ENCODE measurements at places on chromosomes 2 and 18.

- DNase-seq: no peak
These were observed 64.5 kb downstream of the SLC4A5 start for GRCh38 chr2:74278694-74279093.

GRCh38 chr2:47039913-47040562 lies 115.1 kb downstream of the STPG4 start:
- no peak for DNase-seq

- DNase-seq: no peak
These were observed 6.0 kb downstream of the MEIS1 start for GRCh38 chr2:66440708-66441497.

- no peak for DNase-seq
These were observed 3.1 kb upstream of the MOB1A start for GRCh38 chr2:74181739-74182138.

- no peak for DNase-seq
These were observed 49.1 kb upstream of the MAPRE3 start for GRCh38 chr2:26921323-26921722.

GRCh38 chr18:48136051-48136826 lies 205.8 kb upstream of the SMAD2 start:
- DNase-seq: no peak

DNA sequence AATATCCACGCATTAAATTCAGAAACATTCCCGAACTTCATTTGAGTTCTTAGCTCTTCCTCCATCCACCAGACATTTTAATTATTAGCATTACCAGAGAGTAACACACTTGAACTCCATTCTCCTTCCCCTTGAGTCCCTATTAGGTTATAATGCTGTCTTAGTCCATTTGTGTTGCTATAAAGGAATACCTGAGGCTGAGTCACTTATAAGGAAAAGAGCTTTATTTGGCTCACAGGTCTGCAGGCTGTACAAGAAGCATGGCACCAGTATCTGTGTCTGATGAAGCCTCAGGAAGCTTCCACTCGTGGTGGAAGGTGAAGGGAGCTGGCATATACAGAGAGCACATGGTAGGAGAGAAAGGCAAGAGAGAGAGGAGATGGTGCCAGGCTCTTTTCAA lies 25.4 kb downstream of the TBC1D8 start:
- DNase-seq: no peak

GRCh38 chr2:128894896-128895295 lies 576.2 kb upstream of the HS6ST1 start:
- DNase-seq: no peak

DNA sequence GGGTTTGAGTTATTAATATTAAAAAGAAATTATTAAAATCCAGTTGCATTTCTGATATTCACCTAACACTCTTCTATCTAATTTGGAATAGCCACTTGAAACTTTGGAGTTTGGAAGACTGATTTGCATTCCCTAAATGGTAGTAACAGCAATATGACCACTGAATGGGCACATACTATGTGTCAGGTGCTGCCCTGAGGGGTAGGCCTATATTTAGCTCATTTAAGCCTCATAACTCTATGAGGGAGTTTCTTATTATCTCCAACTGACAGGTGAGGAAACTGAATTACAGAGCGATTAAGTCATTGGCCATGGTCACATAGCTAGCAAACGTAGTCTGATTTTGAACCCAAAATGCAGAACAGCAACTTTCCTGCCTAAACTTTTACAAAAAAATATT lies 77.3 kb downstream of the VWA3B start:
- no peak for DNase-seq

- no peak for DNase-seq
These were observed 16.4 kb downstream of the TET3 start for GRCh38 chr2:74001121-74001520.

DNA sequence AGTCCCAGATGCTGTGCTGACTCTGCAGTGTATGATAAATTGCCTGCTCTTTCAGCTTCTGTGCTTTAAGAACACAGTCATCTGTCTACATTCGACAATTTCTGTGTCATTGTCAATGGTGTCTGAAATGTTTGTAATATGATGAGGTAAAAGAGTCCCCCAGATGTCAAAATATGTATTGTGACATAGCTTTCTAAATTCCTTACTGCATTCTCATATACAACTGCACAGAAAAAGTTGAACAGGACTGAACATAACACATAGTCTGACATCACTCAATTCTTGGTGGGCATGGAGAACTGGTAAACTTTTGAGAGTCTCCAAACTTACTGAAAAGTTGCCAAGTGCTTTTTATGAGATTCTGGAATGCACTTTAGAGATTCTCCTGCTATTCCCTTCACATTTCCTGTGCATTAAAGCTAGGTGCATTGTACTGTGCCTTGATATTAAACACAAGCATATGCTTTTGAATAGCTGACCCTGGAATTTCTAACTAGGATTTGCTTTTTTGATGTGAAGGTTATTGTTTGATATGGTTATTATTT lies 48.1 kb upstream of the ARHGAP28 start:
- no peak for DNase-seq

GRCh38 chr2:102967451-102967850 lies 205.6 kb downstream of the TMEM182 start:
- no peak for DNase-seq

- DNase-seq: no peak
These were observed 55.5 kb downstream of the EMILIN2 start for GRCh38 chr18:2902327-2902726.

DNA sequence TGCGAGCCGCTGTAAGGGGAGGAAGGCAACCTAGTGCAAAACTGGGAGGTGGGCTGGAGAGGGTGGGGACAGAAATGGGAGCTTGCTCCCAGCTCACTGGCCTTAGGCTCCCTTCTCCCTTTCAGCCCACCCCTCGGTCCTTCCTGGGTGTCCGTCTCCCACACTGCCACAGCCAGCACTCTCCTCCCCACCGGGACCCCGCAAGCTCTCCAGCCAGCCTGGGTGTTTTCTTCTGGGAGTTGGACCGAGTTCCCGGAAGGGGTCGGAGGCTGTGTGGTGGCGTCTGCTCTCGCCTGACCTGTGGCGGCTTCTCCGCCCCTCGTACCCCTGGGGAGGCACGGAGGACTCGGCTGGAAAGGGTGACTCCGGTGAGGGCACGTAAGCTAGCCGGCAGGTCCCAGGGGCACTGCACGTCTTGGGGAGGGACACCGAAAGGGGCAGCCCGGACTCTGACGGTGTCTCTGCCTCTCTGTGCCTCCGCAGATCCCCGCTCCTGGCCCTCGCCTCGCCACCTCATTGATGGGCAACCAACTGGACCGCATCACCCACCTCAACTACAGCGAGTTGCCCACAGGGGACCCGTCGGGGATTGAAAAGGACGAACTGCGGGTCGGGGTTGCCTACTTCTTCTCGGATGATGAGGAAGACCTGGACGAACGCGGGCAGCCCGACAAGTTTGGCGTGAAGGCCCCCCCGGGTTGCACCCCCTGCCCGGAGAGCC lies 1.1 kb downstream of the LRATD1 start:
- no peak for DNase-seq

GRCh38 chr2:234494361-234495250 lies 2.3 kb downstream of the ARL4C start:
- DNase-seq: no peak

DNA sequence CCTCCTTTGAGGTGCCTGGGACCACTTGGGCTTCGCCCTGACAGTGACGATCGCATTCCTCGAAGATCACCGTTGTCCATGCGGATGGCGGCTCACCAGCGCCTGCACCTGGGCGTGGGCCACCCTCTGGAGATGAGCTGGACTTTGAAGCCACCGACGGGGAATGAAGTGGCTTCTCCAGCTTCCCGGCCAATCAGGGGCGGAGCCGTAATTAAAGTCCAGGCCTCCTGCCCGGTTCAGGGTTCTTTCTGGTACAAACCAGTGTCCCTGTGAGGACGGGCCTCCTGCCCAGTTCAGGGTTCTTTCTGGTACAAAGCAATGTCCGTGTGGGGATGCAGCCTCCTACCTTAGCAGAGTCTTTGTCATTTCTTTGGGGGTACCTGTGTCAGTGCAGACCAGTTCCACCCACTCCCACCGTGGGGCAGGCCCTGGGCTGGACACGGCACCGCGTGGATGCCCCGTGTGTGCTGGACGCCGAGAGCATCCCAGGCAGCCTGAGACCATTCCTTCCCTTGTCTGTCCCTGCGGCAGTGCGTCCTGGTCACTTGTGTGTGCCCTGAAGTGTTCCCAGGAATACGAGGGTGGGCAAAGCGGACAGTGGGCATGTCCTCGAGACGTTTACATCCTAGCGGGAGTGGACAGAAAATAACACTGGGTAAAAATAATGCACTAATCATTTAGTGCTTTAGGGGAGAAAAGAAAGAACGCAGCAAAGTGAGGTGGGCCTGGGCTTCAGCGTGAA lies 55.0 kb downstream of the KCNG2 start:
- no peak for DNase-seq

DNA sequence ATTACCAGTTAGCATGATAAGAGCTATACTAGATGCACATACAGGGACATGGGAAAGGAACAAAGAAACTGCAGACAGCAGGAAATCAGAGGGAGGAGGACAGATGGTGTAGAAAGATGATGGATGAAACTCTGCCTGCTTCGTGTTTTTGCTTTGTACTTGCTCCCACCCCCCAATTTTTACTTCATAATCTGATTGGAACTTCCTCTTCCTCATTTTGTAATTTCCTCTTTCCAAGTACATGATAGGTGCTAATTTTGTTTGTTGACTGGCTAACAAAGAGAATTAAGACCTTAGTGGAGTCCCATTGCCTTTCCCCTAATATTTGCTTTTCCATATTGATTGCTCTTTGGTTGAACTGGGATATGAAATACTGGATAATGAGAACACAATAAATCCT lies 76.0 kb upstream of the PELI1 start:
- DNase-seq: no peak

DNA sequence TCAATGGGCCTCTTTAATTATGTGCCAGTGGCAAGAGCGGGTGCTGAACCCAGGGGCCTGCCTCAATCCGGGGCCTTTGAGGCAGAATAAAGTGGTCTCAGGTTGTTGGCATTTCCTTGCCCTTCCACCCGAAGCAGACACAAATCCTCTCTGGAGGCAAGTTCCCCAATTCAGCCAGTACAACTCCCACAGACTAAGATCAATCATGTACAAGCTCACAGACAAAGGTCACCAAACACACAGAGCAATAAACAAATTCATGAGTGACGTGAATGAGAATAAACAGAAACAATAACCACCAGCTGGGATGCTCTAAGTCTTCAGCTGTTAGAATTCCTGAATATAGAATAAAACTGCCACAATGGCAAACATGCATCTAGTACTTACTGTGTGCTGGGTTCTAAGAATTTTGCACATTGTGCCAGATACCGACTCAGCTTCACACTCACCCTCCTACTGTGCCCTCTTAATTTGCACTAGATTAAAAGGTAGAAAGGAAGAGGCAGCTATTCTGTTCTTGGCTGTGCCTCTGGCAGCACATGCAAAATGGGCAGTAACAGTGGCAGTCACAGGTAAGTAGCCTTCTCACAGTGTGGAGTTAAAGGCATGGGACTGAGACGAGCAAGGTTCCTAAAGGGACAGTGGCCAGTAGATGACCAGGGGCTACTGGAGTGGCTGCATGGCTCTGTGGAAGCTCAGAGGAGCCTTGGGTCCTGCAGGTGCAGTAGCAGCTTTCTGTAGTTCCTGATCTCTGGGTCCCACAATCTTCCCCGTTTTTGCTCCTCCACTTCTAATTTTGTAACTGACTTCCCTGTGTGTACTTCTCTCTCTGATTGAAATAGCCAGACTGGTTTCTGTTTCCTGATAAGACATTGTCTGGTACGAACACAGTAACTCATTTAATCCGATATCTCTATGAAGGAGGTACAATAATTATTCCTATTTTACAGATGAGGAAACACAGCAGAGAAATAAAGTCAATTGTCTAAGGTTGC lies 34.6 kb upstream of the IL1B start:
- no peak for DNase-seq

DNA sequence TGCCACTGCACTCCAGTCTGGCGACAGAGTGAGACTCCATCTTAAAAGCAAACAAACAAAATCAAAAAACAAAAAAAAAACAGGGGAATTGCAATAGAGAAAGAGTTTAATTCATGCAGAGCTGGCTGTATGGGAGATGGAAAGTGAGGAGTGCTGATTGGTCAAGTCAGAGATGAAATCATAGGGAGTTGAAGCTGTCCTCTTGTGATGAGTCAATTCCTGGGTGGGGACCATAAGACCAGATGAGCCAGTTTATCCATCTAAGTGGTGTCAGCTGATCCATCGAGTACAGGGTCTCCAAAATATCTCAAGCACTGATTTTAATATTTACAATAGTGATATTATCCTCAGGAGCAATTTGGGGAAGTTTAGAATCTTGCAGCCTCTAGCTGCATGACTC lies 45.3 kb downstream of the FRZB start:
- no peak for DNase-seq

DNA sequence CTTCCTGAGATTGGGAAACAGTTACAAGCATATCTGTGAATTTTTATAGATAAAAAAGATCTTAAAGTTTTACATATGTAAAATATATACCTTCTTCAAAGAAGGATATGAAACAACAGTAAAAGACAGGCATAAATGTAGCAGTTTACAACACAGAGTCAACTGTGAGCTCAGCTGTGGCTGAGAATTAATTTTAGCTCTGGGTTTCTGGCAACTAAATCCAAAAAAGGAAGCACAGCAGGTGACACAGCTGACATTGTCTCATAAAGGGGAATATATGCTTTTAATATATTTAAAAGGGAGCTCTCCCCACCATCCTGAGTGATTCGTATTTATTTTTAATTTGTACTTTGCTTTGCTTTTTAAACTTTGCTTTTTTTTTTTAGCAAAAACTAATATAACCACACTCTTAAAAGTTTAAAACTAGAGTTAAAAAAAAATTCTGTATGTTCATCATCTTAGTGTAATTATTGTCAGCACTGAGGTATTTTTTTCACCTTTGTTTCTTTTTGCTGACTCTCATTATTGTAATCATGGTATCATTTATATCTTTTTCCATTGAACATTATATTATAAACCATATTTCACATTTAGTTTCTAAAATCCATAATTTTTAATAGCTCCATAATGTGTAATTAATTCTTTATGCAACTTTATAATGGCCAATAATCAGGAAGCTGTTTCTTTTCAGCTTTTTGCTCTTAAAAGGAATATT lies 6.7 kb downstream of the TUBB6 start:
- no peak for DNase-seq

GRCh38 chr2:25268139-25268538 lies 73.6 kb downstream of the DNMT3A start:
- DNase-seq: no peak

DNA sequence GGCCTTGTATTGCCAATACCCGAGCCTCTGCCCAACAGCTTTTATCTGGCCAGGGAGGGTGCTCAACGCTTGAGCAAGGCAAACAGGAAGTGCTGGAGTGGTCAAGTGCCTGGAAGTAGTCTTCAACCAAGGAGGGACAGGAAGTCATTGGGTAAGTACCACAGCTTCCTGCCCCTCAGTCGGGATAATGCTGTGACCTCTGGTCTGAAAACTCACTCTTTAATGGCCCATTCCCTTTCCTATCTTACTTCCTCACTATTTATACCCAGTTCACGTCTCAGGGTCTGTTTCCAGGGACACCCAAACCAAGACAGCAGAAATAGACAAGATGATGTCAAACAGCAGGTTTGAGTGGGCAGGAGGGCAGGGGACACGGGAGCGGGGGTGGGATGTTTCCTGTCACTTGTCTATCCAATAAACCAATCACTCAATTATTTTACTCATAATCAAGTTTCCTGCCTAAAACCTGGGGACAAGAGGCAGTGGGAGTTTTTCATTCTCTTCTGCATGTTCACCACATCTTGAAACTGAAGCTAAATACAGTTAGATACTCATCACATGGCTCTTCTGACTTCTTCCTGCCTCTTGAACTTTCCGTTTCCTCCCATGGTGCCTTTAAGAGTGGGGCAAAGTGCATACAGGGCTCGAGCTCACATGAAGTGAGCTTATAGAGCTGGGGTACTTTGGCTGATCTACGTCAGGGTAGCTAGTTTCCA lies 68.9 kb upstream of the CAB39 start:
- no peak for DNase-seq

All from NCI-H2081 treated with DMSO at 0.1 percent for 48 hours (cell line).